ENCODE measurements at places on chromosomes 5 and 9. TPM values are rescaled to one million over a fixed set of nuclear protein-coding genes. Genes with fewer than 3 reads are reported as not detected.
A peak's percentile ranks its signal among the peaks of the same experiment; 100 is the strongest.

GRCh38 chr5:751496-751895 lies 33.0 kb downstream of the ZDHHC11B start:
- no peak for DNase-seq
- H3K4me3 ChIP-seq: no peak overlapping the region
- no peaks in the 10 kb centered on the region for H3K4me1 ChIP-seq
- H3K27ac ChIP-seq: no peak overlapping the region

DNA sequence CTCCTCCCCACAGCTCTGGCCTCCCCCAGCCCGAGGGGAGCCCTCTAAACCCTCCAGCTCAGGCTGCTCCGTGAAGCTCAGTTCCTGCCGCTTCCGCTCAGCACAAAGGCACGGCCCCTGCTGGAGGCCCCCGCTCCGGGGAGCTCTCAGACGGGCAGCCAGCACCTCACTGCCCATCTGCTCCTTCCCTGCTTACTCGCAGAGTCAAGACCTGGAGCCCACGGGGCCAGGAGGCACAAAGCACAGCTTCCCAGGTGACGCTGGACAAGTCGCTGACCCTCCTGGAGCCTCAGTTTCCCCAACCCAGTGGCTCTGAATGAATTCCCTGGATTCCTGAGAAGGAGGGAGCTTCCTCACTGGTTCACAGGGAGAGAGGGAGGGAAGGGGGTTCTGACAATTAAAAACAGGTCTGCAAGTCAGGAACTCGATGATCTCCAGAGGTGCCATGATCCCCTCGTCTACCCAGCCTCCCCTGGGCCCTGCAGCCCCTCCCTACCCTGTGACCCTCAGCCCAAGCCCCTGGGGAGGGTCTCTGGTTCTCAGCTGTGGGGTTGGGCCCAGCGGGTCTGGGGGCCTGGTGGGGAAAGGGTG lies 36.2 kb downstream of the VAV2 start:
- H3K4me3 ChIP-seq: peak overlapping the region; percentile 31
- no peaks in the 10 kb centered on the region for H3K36me3 ChIP-seq
- H3K4me1 ChIP-seq: peaks cover 18% of the 10 kb centered on the region
- peak overlapping the region; percentile 86 for H3K27ac ChIP-seq
- DNase-seq: peak; percentile 58
- no peaks in the 10 kb centered on the region for H3K27me3 ChIP-seq

- no peak for DNase-seq
- H3K4me3 ChIP-seq: no peak overlapping the region
- H3K36me3 ChIP-seq: no peaks in the 10 kb centered on the region
- no peak overlapping the region for H3K27ac ChIP-seq
- peaks cover 11% of the 10 kb centered on the region for H3K27me3 ChIP-seq
Measured at GRCh38 chr5:171770153-171770552, 15.5 kb upstream of the SMIM23 start.

GRCh38 chr9:107693625-107694326 lies 204.2 kb upstream of the KLF4 start:
- H3K4me1 ChIP-seq: no peaks in the 10 kb centered on the region
- no peaks in the 10 kb centered on the region for H3K36me3 ChIP-seq
- H3K27me3 ChIP-seq: no peaks in the 10 kb centered on the region
- H3K27ac ChIP-seq: no peak overlapping the region
- no peak overlapping the region for H3K4me3 ChIP-seq
- DNase-seq: no peak

DNA sequence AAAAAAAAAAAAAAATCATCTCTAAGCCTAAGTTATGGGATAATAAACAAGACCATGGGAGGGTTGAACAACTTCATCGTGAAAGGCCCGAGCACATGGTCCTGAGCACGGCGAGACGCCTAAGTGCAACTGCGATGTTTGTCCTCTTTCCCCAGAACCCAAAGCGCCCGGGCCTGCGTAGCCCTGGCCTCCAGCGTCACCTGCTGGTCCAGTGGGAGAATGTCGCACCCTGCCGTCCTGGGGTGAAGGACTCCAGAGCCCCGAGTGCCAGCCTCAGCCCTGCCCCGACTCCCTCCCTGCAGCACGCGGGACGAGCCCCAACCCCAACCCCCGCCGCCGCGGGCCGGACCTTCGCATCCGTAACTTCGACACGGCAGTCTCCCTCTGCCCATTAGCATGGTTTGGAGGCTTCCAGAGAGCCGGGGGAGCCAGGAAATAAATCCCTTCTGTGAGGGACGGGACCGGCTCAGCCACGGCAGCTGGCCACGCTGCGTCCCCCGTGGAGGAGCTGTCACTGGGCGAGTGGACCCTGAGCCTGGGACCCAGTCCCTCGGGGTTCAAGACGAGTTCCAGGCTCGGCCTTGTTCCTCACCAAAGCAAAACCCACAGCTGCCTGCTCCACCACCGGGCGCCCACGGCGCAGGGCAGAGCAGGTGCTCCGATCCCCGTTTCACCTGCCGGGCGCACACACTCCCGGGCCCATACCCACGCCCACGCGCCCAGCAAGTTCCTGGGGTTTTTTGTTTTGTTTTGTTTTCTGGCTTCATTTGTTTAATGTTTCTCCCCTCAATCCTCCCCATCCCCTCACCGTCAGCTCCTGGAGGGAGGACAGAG lies 132.5 kb upstream of the HAND1 start:
- H3K4me1 ChIP-seq: peaks cover 12% of the 10 kb centered on the region
- peaks cover 42% of the 10 kb centered on the region for H3K27me3 ChIP-seq
- H3K27ac ChIP-seq: no peak overlapping the region

- no peak overlapping the region for H3K4me3 ChIP-seq
- no peaks in the 10 kb centered on the region for H3K27me3 ChIP-seq
- no peaks in the 10 kb centered on the region for H3K36me3 ChIP-seq
- H3K4me1 ChIP-seq: no peaks in the 10 kb centered on the region
- no peak for DNase-seq
Measured at GRCh38 chr9:110440172-110440571, 102.5 kb upstream of the TXNDC8 start.

GRCh38 chr9:134326724-134327601 lies 708 bp downstream of the RXRA start:
- no peaks in the 10 kb centered on the region for H3K36me3 ChIP-seq
- no peak overlapping the region for H3K27ac ChIP-seq
- DNase-seq: no peak
- H3K4me3 ChIP-seq: peak overlapping the region; percentile 15

DNA sequence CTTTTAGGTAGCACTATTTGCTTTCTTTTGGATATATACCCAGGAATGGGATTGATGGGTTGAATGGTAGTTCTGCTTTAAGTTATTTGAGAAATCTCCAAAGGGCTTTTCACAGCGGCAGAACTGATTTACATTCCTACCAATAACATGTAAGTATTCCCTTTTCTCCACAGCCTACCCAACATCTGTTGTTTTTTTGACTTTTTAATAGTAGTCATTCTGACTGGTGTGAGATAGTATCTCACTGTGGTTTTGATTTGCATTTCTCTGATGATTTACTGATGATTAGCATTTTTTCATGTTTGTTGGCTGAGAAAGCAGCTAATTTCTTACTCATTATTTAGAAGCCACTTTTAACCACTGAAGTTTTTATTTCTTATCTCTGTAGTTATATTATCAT lies 221.1 kb upstream of the ACTBL2 start:
- peaks cover 3% of the 10 kb centered on the region for H3K27me3 ChIP-seq
- no peaks in the 10 kb centered on the region for H3K4me1 ChIP-seq
- no peak overlapping the region for H3K4me3 ChIP-seq
- no peak overlapping the region for H3K27ac ChIP-seq

DNA sequence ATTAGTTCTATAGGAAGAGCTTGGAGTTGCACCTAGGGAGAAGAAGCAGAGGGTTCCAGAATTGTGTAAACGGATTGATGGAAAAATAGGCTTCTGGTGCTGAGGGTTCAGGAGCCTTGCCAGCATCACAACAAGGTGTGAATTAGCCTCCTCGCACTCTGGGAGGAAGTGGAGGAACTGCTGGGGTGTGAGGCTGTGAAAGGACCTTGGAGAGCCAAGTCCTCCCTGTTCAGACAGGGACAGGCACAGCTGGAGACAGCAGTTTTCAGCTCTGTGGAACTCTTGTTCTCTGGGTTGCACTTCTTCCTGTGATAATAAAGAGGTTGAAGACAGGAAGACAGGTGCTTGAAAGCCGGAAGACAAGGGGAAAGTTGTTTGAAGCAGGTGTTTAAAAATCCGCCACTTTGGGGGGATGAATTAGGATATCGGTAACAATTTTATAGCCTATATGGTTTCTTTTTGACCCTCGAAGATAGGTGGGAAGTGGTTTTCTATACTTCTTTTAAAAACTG lies 22.6 kb downstream of the DAPK1 start:
- H3K36me3 ChIP-seq: no peaks in the 10 kb centered on the region
- no peak for DNase-seq
- no peak overlapping the region for H3K27ac ChIP-seq
- H3K27me3 ChIP-seq: peaks cover 2% of the 10 kb centered on the region

GRCh38 chr9:38134611-38135237 lies 65.7 kb upstream of the SHB start:
- H3K27ac ChIP-seq: no peak overlapping the region
- no peaks in the 10 kb centered on the region for H3K36me3 ChIP-seq
- DNase-seq: no peak
- H3K27me3 ChIP-seq: peaks cover 11% of the 10 kb centered on the region
- no peaks in the 10 kb centered on the region for H3K4me1 ChIP-seq

GRCh38 chr9:92132501-92132900 lies 17.3 kb upstream of the SPTLC1 start:
- peaks cover 22% of the 10 kb centered on the region for H3K27me3 ChIP-seq
- no peak overlapping the region for H3K4me3 ChIP-seq
- peaks cover 8% of the 10 kb centered on the region for H3K4me1 ChIP-seq
- no peak overlapping the region for H3K27ac ChIP-seq
- no peak for DNase-seq

DNA sequence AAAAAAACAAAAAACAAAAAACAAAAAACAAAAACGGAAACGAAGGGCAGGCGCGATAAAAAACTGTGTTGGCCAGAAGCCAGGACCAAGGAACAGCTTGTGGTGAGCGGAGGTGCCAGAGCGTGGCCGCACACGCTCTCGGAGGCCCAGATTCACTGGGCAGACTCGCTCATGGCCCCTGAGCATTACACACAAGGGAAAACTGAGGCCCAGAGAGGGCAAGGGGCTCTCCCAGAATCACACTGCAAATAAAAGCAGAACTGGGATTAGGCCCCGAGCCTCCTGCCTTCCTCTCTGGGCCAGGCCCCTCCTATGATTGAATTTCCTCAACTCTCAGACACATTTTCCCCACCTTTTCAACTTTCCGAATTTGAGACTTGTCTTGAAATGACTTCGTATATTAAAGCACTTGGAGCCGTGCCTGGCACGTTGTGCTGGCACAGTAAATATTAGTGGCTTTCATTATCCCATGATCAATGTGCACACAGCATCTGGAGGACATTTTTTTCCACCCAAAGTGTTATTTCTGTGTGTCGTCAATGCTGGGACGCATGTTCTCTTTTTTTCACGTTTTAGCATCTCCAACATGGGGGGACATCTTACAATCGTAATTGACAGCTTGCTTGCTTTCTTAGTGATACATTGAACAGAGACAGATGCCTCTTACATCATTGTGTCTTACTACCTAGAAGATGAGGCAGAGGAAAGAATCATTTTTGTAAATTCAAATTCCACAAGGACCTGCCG lies 7.4 kb downstream of the FIBCD1 start:
- H3K27ac ChIP-seq: no peak overlapping the region
- peaks cover 30% of the 10 kb centered on the region for H3K27me3 ChIP-seq
- DNase-seq: no peak
- no peaks in the 10 kb centered on the region for H3K36me3 ChIP-seq
- H3K4me3 ChIP-seq: no peak overlapping the region

PFN3 gene
- not detected for total RNA-seq

ADRA1B gene
- not detected for total RNA-seq

PCDHGA12 gene
- total RNA-seq: not detected

ANKRD31 gene
- 0.23 TPM for total RNA-seq
